ENCODE measurements at places on chromosomes 1 and 21. TPM values are rescaled to one million over a fixed set of nuclear protein-coding genes. Genes with fewer than 3 reads are reported as not detected.

- H3K27ac ChIP-seq = no peak overlapping the region
- H3K27me3 ChIP-seq = no peaks in the 10 kb centered on the region
- H3K4me1 ChIP-seq = no peaks in the 10 kb centered on the region
- no peak for DNase-seq
- H3K36me3 ChIP-seq = no peaks in the 10 kb centered on the region
- no peak overlapping the region for H3K4me3 ChIP-seq
Observed at GRCh38 chr1:224710196-224710595, 94.1 kb downstream of the CNIH3 start.

ZNF648 gene
- not detected for total RNA-seq

GRCh38 chr1:83791821-83792437 is 207.0 kb downstream of the TTLL7 start:
- H3K27me3 ChIP-seq = no peaks in the 10 kb centered on the region
- H3K4me1 ChIP-seq = no peaks in the 10 kb centered on the region
- H3K4me3 ChIP-seq = no peak overlapping the region
- no peaks in the 10 kb centered on the region for H3K36me3 ChIP-seq

DNA sequence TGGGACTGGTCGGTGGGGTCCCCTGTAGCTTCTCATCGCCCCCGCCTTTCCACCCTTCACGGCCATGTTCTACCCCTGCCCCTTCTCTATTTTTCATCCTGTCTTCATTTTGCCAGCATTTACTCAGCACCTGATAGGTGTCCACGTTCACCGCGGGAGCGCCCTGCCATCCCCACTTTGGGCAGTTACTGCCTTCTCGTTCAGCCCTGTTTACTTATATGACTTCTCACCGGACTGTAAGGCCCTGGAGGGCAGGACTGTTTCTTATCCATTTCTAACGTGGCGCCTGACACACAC is 380 bp downstream of the MFN2 start:
- H3K4me1 ChIP-seq = peaks cover 14% of the 10 kb centered on the region
- no peaks in the 10 kb centered on the region for H3K27me3 ChIP-seq
- peak overlapping the region; percentile 89 for H3K4me3 ChIP-seq
- H3K27ac ChIP-seq = peak overlapping the region; percentile 98
- no peaks in the 10 kb centered on the region for H3K36me3 ChIP-seq

EBNA1BP2 gene
- 32.1 TPM for total RNA-seq

DNA sequence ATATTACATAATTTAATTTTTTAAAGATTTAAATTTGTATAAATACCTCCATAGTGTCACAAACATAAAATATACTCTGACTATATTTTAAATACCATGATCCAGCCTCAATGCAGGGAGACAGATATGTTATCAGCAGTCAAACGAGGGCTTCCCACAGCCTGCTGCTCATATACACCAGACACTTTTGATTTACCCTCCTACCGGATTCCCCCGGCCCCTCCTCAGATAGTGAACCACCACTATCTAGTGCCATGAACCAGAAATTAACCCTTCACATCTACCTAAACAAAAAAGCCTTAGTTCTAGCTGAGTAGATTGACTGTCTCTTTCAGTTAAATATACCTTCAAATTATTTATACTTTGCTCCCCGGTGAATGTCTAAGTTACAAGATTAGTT is 52.4 kb upstream of the C1orf53 start:
- H3K36me3 ChIP-seq = no peaks in the 10 kb centered on the region
- no peaks in the 10 kb centered on the region for H3K4me1 ChIP-seq
- no peaks in the 10 kb centered on the region for H3K27me3 ChIP-seq
- no peak overlapping the region for H3K4me3 ChIP-seq

GRCh38 chr1:68377098-68377497 is 72.7 kb downstream of the RPE65 start:
- no peak for DNase-seq
- no peaks in the 10 kb centered on the region for H3K36me3 ChIP-seq
- H3K4me1 ChIP-seq = no peaks in the 10 kb centered on the region
- H3K27ac ChIP-seq = no peak overlapping the region
- no peak overlapping the region for H3K4me3 ChIP-seq

- no peak overlapping the region for H3K27ac ChIP-seq
- H3K4me3 ChIP-seq = no peak overlapping the region
- no peaks in the 10 kb centered on the region for H3K36me3 ChIP-seq
- H3K4me1 ChIP-seq = no peaks in the 10 kb centered on the region
- no peak for DNase-seq
Observed at GRCh38 chr1:43660355-43660754, 10.4 kb downstream of the KDM4A start.

GRCh38 chr1:193905288-193906085 is 719.1 kb upstream of the B3GALT2 start:
- no peaks in the 10 kb centered on the region for H3K4me1 ChIP-seq
- DNase-seq = no peak
- H3K27ac ChIP-seq = no peak overlapping the region

GRCh38 chr1:200221614-200222282 is 188.1 kb downstream of the ZNF281 start:
- H3K4me3 ChIP-seq = no peak overlapping the region
- H3K27ac ChIP-seq = no peak overlapping the region
- H3K27me3 ChIP-seq = peaks cover 10% of the 10 kb centered on the region
- DNase-seq = no peak
- no peaks in the 10 kb centered on the region for H3K4me1 ChIP-seq
- H3K36me3 ChIP-seq = no peaks in the 10 kb centered on the region

GRCh38 chr1:205304046-205304694 is 17.4 kb downstream of the NUAK2 start:
- H3K27me3 ChIP-seq = no peaks in the 10 kb centered on the region
- H3K4me3 ChIP-seq = no peak overlapping the region

- H3K27me3 ChIP-seq = no peaks in the 10 kb centered on the region
- H3K4me1 ChIP-seq = peaks cover 33% of the 10 kb centered on the region
- H3K27ac ChIP-seq = no peak overlapping the region
- no peak for DNase-seq
- no peak overlapping the region for H3K4me3 ChIP-seq
Observed at GRCh38 chr1:15011661-15012060, 141.9 kb upstream of the TMEM51 start.

DNA sequence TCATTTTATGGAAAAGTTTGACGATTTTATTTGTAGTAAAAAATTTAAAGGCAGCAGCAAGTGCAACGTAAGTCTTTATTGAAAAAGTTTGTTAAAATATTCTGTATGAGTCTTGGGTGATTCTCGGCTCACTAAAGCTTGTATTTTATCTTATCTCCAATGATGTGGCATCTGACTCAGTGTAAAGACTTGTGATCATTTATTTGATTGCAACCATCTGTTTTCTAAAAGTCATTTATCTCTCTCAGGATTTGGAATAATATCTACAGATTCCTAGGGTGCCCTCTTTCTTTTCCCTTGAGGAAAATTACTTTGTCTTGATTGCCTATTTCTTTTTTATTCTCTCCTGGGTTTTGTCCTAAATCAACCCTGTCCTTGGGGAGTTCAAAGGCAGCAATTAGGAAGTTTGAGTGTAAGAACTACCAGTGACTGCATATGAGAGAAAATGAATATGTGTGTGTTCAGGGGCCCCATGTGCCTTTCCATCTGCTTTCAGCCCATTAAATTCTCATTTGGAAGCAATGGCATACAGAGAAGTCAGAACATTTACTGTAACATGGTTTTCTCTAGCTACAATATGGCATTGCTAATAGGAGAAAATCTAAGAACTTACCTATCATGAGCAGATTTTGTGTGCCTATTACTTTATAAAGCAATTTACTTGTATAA is 575.0 kb upstream of the CHRM3 start:
- H3K4me3 ChIP-seq = no peak overlapping the region
- H3K36me3 ChIP-seq = no peaks in the 10 kb centered on the region
- no peaks in the 10 kb centered on the region for H3K4me1 ChIP-seq
- H3K27me3 ChIP-seq = no peaks in the 10 kb centered on the region
- no peak for DNase-seq

GRCh38 chr1:4756851-4757580 is 102.6 kb downstream of the AJAP1 start:
- no peak overlapping the region for H3K4me3 ChIP-seq
- no peaks in the 10 kb centered on the region for H3K4me1 ChIP-seq
- no peak for DNase-seq
- no peaks in the 10 kb centered on the region for H3K27me3 ChIP-seq
- H3K36me3 ChIP-seq = no peaks in the 10 kb centered on the region

- no peaks in the 10 kb centered on the region for H3K36me3 ChIP-seq
- no peak overlapping the region for H3K27ac ChIP-seq
- no peaks in the 10 kb centered on the region for H3K4me1 ChIP-seq
- H3K4me3 ChIP-seq = no peak overlapping the region
- no peak for DNase-seq
- H3K27me3 ChIP-seq = no peaks in the 10 kb centered on the region
Observed at GRCh38 chr1:57578680-57579079, 154.8 kb upstream of the DAB1 start.

All from left lung (tissue), 14 donors.